ENCODE measurements at places on chromosomes 16 and 17.

DNA sequence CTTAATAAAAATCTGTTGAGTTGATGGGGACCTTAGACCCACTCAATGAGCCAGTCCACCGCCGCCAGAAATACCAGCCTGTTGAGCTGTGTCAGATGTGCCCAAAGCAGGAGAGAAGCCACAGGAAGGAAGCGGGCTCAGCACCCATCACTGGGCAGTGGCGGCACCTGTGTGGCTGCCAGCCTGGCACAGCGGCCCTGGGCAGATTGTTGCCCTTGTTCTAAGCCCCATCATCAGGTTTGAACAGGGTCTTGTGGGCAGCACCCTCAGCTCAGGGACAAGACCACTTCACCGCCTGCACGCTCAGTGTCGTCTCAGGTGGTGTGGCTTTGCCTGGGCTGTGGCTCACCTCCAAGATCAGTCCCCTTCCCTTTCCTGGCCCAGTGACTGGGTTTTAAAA lies 9.3 kb downstream of the ENDOV start:
- DNase-seq: no peak

- DNase-seq: no peak
Measured at GRCh38 chr16:12906271-12906670, 4.9 kb downstream of the SHISA9 start.

- no peak for DNase-seq
Measured at GRCh38 chr16:89823087-89823823, 5.0 kb upstream of the SPIRE2 start.

DNA sequence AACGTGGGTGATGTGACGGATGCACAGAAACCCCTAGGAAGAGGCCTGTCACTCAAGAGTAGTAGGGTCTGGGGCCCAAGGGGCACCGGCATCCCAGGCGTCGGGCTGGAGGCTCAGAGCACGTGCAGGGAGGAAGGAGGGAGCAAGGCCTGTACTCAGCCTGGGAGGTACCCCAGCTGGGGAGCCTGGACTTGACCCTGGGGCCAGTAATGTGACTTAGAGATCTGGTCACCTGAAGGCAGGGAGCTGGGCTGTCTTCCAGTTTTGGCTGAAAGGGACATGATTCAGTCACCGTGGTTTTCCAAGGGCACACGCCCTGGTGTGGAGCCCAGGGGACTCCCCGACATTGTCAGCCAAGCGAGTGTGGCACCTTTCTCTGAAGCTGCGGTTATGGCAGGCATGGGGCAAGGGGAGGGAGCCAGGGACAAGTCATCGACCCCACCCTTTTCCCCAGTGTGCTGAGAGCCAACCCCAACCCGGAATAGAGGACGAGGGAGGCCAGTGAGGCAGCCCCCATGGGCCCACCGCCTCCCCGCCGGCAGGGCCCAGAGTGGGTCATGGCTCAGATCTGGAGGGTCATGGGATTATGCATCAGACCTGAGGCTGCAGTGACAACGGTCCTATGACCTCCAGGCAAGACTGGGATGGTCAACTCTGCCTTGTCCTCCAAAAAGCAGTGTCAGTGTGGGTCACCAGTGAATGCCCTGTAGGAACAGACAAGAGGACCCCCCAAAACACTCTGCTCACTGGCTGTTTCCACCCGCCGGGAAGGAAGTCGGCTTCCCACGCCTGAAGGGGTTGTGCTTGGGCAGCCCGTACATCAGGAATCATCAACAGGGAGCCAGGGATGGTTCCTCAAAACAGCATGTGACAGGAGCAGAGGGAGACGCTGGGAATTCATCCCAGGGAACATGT lies 41.9 kb downstream of the MEAK7 start:
- no peak for DNase-seq

- DNase-seq: no peak
Measured at GRCh38 chr16:69195369-69196029, 8.5 kb downstream of the SNTB2 start.

GRCh38 chr17:37774504-37774903 lies 29.6 kb upstream of the HNF1B start:
- peak; percentile 14 for DNase-seq

GRCh38 chr16:31333686-31334649 lies 21.0 kb upstream of the ITGAX start:
- DNase-seq: peak; percentile 27

DNA sequence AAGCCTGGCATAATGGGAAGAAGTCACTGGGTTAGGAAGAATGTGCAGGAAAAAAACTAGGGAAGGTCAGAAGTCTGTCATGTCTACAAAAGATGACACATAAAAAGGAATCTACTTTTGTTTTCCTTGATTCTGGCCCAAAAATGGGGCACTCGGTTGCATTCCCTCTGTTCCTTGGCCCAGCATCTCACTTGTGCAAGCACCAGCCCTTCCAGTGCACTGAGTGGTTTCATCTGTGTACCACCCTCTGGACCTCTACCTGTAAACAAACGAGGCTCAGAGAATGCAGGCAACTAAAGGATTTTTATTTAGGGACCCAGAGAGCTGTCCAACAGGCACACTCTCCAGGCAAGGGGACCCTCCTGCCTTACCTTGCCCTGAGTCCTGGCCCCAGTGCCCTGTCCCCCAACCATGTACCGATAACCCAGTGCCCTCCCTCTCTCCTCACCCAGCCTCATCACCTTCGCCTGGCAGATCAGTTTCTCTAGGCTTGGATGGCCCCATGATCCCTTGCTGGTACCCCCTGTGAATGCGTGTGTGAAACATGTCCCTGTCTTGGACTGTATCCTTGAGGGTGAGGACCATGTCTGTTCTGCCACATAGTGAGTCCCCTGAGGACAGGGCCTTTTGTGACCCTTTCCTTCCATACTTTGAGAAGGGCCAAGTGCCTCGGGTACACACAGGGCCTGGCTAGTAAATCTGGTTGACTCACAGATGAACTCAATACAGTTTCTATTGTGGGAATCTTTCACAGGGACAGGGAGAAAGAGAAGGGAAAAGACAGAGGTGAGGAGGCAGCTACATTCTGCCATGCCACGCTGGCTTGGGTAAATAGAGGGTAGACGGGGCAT lies 13.3 kb downstream of the NXPH3 start:
- no peak for DNase-seq

GRCh38 chr16:49556606-49557446 lies 183.2 kb downstream of the C16orf78 start:
- DNase-seq: no peak

- DNase-seq: no peak
Measured at GRCh38 chr16:15493466-15494180, 59.2 kb downstream of the BMERB1 start.

DNA sequence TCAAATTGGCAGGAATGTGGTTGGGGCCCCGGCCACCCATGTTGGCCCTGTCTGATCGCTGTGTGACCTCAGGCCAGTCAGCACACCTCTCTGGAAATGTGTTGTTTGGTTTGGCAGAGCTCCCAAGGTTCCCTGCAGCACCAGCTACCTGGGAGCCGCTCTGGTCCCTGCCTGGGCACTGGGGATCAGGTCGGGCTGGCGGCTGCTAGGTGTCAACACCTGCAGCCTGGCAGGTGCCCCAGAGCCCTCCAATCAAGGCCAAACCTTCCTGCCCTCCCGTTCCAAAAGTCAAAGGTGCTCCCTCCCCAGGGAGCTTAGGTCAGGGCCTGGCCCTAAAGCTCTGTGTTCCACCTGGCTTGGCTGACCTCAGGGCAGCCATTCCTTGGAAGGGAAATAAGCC lies 55.9 kb downstream of the ZDHHC7 start:
- no peak for DNase-seq

DNA sequence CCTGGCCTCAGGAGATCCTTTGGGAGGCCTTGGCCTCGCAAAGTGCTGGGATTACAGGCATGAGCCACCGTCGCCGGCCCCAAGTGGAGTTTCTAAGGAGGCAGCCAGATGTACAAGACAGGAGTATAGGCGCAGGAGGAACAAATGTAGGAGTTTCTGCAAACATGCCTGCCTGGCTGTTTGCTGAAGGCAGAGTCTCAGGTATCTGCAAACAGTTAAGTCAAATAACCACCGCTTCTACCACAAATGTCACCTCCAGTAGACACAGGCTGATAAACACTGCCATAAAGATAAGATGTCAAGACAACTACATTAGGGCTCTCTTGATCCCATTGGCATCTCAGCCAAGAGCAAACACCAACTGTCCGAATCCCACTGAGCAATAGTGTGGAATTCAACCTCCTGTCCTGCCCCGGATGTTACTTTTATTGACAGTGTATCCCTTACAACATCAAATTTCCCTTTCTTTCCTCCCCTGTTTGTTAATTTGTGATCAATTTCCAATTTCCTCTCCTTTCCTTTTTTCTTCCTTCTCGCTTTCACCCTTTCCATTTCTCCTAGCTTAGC lies 5.6 kb upstream of the COG1 start:
- no peak for DNase-seq

- DNase-seq: peak; percentile 40
Measured at GRCh38 chr17:28871056-28871579, 16.3 kb downstream of the ERAL1 start.

DNA sequence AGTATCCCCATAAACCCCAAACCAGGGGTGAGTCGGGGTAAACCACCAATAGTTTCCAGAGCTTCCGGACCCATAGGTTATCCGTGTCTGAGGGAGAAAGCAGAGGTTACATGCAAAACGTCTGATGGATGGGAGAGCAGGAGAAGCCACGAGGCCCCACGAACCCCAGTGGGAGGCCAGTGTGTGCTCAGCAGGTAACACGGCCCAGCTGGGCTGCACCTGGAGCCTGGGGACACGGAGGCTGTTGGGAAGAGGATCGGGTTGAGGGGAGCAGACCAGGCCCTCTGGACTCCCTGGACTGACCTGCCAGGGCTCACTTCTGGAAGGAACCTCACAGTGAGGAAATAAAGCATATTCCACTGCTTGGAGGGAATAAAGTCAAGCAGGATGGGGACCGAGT lies 78.1 kb downstream of the SEC14L1 start:
- DNase-seq: no peak

DNA sequence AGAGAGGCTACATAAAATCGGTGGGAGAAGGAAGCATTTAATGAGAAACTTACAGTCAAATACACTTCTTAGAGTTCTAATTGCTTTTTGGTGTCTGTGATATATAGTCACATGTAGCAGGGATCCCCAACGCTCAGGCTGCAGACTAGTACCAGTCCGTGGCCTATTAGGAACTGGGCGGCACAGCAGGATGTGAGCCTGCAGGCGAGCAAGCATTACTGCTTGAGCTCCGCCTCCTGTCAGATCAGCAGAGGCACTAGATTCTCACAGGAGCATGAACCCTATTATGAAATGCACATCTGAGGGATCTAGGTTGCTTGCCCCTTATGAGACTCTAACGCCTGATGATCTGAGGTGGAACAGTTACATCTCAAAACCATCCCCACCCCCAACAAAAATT lies 158.5 kb downstream of the TANC2 start:
- DNase-seq: no peak

GRCh38 chr16:31354394-31355291 lies at the start of gene ITGAX:
ITGAX (plus strand) TSS chr16:31355176; CDS start chr16:31355255, 79 bp downstream.
- DNase-seq: peak; percentile 59

DNA sequence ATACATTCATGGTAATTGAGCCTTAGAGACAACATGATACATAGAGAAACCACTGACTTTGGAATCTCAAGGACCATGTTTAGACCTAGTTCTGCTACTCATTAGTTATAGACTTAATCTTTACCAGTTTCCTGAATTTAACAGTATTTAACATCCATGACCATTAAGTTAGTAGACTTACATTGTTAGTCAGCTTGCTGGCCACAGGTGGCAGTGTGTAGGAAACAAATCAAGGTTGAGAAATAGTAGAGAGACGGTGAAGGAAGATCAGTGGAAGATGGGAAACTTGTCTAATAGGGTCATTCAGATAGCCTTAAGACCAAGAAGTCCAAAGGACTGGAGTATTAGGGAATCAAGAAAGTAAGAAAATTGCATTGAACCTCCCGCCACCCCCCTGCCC lies 31.0 kb downstream of the OMG start:
- peak; percentile 18 for DNase-seq

- no peak for DNase-seq
Measured at GRCh38 chr16:75421820-75422126, 11.5 kb downstream of the CFDP1 start.

DNA sequence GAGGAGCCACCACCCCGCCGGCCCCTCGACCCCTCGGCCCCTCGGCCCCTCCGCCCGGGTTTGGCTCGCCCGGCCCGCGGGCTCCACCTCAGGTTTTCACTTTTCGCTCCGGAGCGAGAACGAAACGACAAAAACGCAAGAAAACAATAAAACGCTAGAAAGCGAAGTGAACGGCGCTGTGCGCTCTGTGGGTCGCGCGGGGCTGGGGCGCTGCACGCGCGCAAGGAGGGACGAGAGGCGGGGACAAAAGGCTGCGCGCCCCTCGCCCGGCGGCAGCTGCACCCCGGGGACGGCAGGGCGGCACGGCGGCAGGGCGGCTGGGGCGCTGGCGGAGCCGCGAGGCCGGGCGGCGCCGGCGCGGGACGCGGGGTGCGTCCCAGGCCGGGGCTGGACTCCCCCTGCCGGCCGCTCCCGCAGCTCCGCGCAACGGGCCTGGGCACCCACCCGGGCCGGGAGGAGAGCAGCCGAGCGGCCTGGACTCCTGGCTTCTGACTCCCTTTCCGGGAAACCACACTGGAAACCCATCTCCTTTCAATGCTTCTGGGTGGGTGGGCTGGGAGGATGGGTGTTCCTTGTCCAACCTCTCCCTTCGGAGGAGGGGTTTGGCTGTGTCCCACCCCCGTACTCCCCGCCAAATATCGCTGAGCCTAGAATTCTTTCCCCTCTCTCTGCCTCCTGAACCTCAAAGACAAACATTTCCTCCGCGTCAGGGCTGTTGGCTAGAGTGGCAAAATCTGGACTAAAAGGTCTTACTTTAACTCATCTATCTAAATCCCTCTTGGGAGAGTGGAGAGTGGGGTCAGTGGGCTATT lies 9.9 kb downstream of the TBX2 start:
- DNase-seq: peak; percentile 13

GRCh38 chr17:14301279-14302090 lies 604 bp downstream of the HS3ST3B1 start:
- DNase-seq: peak; percentile 28

DNA sequence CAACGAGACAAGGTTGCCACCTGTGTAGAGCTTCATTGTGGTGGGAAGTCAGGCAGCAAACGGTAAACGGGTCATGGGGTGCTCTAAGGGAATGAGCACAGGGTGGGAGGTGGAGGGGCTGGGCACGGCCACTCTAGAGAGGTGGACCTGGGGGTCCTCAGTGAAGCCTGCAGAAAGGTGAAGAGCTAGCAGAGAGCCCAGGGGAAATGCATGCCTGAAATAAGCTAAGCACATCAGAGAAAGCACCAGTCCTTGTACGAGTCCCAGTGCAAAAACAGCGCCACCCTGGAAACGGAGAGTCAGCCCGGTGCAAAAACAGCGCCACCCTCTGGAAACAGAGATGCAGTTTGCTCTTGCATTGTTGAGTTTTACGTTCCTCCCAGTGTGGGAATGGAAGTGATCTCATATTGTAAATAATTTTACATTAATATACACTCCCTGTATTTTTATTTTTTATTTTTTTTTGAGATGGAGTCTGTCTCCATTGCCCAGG lies 65.0 kb downstream of the TBC1D16 start:
- DNase-seq: no peak
